ENCODE measurements at places on chromosomes 1 and 21.

GRCh38 chr1:115557715-115558114, 84.1 kb upstream of the VANGL1 start:
- DNase-seq = no peak

- no peak for DNase-seq
These were observed 12.7 kb downstream of the AKIRIN1 start for GRCh38 chr1:39003794-39004193.

GRCh38 chr21:42535602-42536171, 22.0 kb downstream of the SLC37A1 start:
- no peak for DNase-seq

GRCh38 chr1:222784371-222784770, 30.5 kb upstream of the DISP1 start:
- DNase-seq = no peak

GRCh38 chr1:205248793-205249601, 21.3 kb downstream of the TMCC2 start:
- peak; percentile 60 for DNase-seq

GRCh38 chr1:84298328-84298683, 3.2 kb upstream of the SAMD13 start:
- peak; percentile 94 for DNase-seq

- DNase-seq = no peak
These were observed 69.1 kb upstream of the C1orf105 start for GRCh38 chr1:172351346-172351745.

GRCh38 chr1:156033011-156033410, 12.3 kb upstream of the SSR2 start:
- peak; percentile 45 for DNase-seq

DNA sequence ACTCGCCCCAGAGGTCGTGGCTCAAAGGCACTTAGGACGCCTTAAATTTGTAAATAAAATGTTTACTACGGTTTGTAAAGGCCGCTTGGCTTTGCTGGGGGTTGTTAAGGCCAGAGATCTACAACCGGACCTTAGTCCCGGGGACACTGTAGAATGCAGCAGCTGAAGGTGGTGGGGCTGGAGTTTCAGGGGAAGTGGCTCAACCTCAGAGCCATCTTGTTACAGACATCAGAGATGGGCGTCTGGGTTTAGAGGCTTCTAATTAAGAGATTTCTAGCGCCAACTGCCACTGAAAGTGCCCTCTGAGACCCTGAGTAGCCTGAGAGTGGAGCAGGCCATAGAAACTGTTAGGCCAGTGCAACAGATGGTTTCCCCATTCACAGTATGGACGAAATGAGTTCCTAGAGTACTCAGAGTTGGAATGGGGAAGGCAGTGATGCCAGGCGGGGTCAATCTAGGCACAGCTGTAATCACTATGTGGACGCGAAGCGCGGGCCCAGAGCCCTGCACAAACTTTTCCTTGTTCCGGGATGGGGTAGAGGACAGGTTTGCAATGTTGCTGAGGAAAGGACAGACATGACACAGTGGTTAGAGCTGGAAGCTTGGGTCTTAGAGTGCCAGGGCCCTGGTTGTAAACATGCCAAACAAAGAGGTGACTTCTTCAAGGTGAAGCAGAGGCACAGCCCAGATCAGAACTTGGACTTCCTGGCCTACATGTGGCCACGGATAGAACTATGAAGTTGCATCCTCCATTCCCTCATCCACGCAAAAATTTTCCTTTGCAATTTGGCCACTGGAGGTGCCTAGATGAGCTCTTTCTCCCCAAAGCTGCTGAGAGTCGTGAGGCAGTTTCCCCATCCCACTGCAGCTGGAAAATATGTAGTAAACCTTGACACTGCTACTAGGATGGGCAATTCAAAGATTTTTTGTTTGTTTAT, 6.0 kb downstream of the HLX start:
- peak; percentile 73 for DNase-seq

DNA sequence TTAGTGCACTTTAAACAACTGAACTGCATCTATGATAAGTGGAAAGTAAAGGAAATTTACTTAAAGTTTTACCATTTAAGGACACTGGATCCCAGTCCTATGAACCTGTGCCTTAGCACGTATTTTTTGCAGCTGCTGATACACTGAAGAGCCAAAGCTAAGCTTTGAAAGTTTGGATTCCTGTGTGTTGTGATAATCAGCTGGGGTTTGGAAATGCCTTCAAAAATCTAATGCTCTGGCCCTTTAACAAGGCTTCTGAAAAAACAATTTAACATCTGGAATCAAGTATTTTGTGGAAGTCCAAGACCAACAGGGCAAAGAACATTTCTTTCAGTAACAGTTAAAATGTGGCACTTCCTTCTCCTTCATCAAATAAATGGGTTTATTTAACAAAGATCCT, 51.8 kb downstream of the DDAH1 start:
- peak; percentile 19 for DNase-seq

GRCh38 chr1:243432136-243432535, 176.3 kb downstream of the SDCCAG8 start:
- DNase-seq = no peak

GRCh38 chr1:222730866-222731265, 6.1 kb upstream of the FAM177B start:
- DNase-seq = no peak

DNA sequence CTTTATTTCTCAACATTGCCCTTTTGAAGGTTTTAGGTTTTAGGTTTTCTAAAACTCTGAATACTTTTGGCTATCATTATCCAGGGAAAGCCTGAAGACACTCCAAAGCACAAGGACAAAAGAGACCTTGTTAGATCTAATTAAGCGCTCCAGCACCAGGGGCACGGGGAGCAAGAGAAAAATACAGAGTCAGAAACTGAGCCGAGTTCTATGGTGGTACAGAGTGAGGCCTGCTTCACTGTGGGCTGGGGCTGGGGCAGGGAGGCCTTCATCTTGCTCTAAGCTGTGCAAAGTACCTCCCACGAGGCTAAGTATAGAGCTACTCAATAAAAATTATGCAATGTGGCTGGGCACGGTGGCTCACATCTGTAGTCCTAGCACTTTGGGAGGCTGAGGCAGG, 19.7 kb upstream of the RAB4A start:
- no peak for DNase-seq

- no peak for DNase-seq
These were observed 12.6 kb downstream of the DAB1 start for GRCh38 chr1:57411262-57411661.

DNA sequence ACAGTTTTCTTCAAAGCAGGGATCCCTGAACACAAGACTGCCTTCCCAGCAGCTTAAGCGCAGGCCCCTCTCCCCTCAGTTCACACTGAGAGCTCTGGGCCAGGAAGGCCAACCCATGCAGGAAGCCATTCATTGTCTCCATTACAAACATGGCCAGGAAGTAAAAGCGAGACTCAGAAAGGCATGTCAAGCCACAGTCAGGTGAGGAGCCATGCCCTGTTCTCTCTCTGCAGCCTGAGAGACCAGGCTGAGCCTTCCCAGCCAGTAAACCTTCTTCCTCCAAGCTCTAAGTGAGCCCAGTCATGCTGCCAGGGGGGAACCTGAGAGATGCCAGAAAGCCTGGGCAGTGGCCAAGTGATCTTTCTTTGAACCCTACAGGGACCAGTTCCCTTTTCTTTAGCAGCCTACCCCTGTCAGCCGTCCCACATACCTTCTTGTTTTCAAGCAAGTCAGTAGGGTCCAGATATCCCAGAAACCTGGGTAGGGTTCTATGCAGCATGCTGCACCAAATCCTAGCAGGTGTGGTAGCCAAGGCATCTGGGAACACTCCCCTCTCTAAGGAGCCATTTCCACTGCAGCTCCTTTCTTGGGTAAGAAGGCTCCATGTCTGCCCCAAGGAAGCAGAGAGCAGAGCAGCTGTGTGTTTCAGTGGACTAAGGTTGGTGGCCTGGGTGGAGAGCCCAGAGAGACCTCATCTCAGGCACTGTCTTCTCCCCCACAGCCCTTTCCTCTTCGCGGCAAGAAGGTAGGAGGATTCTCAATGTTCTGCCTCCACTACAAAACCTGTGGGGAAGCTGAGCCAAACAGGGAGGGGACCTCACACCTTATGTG, 977 bp downstream of the TRAF3IP3 start:
- peak; percentile 53 for DNase-seq

DNA sequence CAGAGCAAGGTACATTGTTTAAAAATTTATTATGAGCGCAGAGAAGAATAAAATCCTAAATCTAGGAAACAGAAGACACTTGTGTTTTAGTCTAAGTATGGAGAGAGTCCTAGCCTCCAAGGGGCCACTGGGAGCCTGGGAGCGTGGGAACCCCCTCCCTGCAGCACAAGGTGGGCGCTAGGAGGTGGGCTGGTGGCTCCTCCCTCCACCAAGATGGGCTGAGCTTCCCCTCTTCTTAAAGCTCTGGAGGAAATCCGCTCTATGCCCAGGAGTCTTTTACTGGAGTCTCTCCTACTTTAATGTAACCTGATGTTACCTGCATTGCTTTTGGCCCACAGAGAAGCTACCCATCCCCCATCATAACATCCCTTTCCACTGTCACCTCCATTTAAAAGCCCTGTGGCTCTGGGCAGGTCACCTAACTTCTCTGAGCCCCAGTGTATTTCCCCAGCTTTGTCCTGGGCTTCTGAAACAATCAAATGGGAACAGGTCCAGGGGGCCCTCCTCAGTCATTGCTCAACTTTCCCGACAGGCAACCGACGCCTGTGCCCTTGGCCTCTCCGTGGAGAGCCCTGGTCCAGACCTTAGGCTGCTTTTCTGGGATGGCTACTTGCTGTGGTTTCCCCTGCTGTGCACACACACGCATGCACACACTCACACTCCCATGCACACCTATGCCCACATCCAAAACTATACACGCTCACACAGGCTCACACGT, 181.5 kb downstream of the NPHP4 start:
- DNase-seq = peak; percentile 62

- no peak for DNase-seq
These were observed 428.6 kb upstream of the BRINP3 start for GRCh38 chr1:190906206-190906725.

DNA sequence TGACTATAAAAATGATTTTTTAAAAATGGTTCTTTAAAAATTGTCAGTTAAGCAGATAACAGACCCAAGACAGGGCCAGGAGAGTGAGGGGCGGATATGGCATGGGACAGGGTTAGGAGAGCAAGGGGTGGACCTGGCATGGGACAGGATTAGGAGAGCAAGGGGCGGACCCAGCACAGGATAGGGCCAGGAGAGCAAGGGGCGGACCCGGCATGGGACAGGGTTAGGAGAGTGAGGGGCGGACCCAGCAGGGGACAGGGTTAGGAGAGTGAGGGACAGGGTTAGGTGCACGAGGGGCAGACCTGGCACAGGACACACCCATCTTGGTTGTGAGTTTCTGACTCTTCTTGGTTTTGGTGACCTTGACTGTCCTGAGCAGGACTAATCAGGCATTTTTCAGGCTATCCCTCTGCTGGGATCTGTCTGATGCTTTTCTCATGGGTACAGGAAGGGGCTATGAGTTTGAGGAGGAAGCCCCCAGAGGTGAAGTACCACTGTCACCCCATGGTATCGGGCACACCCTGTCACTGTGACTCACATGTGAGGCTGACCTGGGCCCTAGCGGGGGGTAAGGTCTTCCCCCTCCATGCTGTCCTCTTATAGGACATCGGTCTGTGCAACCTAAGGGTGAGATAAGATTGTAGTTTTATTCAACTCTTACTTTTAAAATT, 159.0 kb upstream of the COL6A1 start:
- DNase-seq = peak; percentile 14

GRCh38 chr1:16614361-16615252, 1.2 kb upstream of the NBPF1 start:
- peak; percentile 60 for DNase-seq

DNA sequence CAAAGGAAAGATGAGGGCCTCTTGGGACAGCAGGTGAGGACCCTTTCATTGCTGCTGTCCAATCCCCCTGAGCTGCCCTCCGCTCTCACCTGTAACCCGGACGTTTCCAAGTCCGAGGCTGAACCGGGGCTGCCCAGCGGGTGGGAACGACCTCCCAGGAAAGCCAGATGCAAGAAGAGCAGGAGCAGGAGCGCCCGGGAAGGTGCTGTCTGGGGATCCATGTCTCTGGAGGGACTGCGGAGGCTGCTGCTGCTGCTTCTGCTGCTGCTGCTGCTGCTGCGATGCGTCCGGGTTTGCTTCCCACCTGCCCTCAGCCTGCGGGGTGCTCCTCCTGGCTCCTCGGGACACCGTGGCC, at the start of gene NPPB:
TSS of gene NPPB (minus strand) at position 333 of the 355 bp plus-strand sequence. CDS start at position 221, 112 bp downstream.
- peak; percentile 31 for DNase-seq

GRCh38 chr1:203691447-203691846, 64.8 kb downstream of the ATP2B4 start:
- no peak for DNase-seq

DNA sequence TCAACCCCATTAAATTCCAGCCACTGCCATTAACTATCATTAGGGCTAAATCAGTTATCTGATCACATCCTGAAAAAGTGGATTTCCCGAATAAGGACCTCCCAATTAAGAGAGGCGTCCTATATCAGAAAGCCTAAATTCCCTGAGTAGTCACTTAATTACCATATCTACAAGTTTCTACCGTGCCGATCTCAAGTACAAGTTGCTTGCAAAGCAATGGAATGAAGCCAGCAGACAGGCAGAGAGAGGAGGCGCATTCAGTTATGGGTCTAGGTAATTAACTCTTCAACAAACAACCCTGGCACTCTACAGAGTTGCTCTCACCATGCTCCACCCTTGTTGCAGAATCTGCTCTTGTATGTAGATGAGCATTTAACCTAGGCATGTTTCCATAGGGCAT, 494.6 kb upstream of the RUNX1 start:
- DNase-seq = no peak

GRCh38 chr1:87506147-87506546, 177.5 kb downstream of the LMO4 start:
- no peak for DNase-seq

GRCh38 chr1:207872621-207873020, 38.3 kb downstream of the CD34 start:
- peak; percentile 55 for DNase-seq

- no peak for DNase-seq
These were observed 29.0 kb downstream of the NME7 start for GRCh38 chr1:169338617-169339016.

GRCh38 chr1:19800076-19800804, 524 bp upstream of the TMCO4 start:
- peak; percentile 94 for DNase-seq

- peak; percentile 85 for DNase-seq
These were observed 35.8 kb downstream of the PLEKHA6 start for GRCh38 chr1:204323887-204324286.

DNA sequence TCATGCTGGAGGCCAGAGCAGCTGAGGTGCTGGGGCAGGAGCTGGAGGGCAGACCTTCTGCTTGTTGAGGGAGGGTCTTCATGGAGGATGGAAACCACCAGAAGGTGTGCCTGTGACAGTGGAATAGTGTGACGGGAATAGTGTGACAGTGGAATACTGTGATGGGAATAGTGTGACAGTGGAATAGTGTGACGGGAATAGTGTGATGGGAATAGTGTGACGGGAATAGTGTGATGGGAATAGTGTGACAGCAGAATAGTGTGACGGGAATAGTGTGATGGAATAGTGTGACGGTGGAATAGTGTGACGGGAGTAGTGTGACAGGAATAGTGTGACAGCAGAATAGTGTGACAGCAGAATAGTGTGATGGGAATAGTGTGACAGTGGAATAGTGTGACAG, 325.1 kb downstream of the HHAT start:
- no peak for DNase-seq

- DNase-seq = no peak
These were observed 44.6 kb downstream of the HMGB4 start for GRCh38 chr1:33908324-33908956.

All from osteoblast (primary cell).